Heart right ventricle (tissue), 16 donors: ENCODE measurements at places on chromosomes 7 and 10. TPM values are rescaled to one million over a fixed set of nuclear protein-coding genes. Genes with fewer than 3 reads are reported as not detected.
A peak's percentile ranks its signal among the peaks of the same experiment; 100 is the strongest.

Gene GNAT3
- total RNA-seq: not detected

Gene LRRC4
- total RNA-seq: 3.1 TPM

Gene HTR7
- total RNA-seq: 0.28 TPM

GRCh38 chr7:17126413-17127268 is 171.8 kb upstream of the AHR start:
- DNase-seq: no peak

DNA sequence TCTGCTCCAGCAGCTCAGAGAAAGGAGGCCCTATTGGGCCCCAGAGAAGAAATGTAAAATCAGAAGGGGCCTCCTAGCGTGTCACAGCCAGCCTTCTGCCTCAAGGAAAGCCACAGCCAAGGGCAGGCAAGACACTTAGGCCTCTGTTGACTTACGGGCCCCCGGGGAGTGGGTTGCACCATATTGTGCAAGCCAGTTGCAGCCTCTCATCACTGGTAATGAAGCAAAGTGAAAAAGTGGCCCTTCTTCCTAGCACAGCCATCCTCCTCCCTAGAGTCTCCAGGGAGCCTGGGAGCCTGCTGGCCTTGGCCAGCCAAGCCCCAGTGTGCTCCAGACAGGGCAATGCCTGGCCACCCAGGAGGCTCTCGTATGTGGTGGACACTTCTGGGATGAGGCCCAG is 56.2 kb upstream of the GDF10 start:
- no peak for DNase-seq

DNA sequence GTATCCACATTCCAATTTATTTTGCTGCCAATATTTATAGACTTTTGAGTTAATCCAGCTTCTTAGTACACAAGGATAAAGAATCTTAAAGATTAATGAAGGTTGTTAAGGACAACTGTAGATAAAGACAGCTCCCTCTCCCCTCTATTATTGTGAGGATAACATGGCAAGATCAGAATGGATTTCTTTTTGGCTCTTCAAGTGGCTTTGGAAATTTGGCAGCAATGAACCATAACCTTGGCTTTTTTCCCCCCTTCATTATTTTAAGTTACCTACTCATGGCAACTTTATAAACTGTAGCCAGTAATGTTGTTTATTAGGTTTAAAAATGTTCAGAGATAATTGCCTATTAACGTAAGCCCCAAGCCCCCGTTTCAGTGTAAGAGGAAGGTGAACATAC is 131.1 kb upstream of the SLC26A5 start:
- DNase-seq: no peak

Gene HOXA2
- total RNA-seq: 0.15 TPM

GRCh38 chr7:141466151-141466904 is 84.9 kb upstream of the AGK start:
- DNase-seq: no peak

DNA sequence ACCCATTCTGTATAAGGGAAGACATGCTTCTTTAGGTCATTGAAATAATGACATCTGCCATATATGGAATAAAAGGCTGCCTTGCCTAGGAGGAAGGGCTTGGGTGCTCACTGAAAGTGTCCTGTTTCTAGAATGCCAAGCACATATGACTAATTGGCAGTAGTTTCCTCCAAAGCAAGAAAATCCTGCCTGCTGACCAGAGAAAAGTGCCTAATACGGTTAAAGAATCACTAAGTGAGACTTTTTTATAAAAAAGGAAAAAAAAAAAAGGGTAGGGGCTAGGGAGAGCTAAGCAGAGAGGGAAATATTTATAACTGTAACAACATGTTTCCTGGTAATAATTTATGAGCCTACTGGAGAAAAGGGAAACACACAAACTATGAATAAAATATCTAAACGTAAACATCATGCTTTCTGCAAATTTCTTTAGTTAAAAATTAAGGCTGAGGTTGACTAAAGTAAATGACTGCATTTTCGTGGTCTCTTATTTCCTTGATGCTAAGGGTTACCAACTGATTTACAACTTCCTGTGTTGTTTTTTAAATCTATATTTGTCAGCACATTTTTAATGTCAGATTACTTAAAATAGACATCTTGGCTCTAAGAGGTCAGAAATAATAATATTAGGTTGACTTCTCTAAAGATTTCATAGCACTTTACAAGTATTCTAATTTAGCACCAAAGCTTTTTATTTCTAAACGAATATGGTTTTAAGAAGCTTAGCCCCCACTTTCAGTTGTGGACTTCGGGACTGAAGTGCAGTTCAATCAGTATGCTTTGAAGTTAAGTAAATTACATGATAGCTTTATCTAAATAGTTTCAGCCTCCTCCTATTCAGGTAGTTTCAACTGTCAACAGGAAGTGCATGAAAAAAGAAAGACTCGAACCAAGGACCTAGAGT is 89.6 kb downstream of the CABCOCO1 start:
- DNase-seq: no peak

Gene SEMA3E
- total RNA-seq: 0.27 TPM

- no peak for DNase-seq
Observed at GRCh38 chr10:20993830-20994527, 96.9 kb upstream of the NEBL start.

GRCh38 chr7:47179812-47180515 is 401.9 kb downstream of the TNS3 start:
- no peak for DNase-seq

DNA sequence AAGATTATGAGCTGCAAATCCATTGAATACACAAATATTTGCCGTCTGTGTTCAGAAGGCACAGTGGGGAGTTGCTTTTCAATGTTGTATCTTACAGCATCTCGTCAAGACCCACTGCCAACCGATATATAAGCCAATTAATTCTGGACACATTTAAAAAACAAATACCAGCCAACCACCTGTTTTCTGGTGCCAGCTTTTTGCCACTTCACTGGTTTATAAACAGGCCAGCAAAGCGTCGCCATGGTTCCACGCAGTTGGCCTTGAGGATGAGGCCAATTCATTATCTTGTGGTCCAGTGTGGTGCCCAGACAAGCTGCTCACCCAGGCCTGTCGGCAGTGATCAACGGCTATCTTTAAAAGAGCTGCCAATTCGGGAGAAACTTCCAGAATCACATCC is 321.0 kb downstream of the TCERG1L start:
- no peak for DNase-seq

Gene SPDYE8
- not detected for total RNA-seq

Gene ACSM6
- total RNA-seq: not detected

GRCh38 chr10:120555842-120556532 is 99.0 kb downstream of the PLPP4 start:
- no peak for DNase-seq

- no peak for DNase-seq
Observed at GRCh38 chr10:129491123-129491734, 24.2 kb downstream of the MGMT start.

Gene COL28A1
- 1.2 TPM for total RNA-seq

GRCh38 chr7:76291351-76292212 is 10.9 kb upstream of the HSPB1 start:
- peak; percentile 91 for DNase-seq

DNA sequence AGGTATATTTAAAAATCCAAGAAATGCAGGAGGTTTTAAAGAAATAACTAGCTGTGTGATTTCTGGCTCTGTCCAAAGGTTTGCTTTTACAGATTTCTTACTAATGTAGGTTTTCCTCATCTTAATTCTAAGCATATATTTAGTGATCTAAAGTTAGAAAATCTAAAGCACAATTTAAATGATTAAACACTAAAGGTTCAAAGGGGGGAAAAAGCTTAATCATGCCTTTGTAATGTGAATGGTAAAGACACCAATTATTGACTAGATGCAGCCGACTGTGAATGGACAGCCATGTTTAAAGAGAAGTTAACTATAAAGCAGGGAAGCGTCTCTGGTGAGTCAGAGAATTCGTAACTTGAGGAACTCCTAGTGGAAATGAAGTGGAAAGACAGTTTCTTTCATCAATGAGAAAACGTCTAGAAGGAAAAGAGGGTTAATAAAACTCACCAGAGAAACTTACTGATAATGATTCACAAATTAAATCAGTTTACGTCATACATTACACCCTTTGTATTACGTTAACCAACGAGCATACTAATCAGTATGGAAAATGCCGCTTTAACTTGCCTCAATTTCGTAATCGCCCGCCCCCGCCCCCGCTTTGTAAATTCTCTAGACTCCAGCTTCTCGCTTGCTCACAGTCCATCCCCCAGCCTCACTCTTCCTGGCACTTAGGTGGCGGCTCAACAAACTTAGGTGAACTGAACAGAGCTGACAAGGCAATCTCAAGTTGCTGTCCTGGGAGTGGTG is 1.1 kb upstream of the HBP1 start:
- DNase-seq: no peak

Gene INMT
- total RNA-seq: 12.3 TPM

DNA sequence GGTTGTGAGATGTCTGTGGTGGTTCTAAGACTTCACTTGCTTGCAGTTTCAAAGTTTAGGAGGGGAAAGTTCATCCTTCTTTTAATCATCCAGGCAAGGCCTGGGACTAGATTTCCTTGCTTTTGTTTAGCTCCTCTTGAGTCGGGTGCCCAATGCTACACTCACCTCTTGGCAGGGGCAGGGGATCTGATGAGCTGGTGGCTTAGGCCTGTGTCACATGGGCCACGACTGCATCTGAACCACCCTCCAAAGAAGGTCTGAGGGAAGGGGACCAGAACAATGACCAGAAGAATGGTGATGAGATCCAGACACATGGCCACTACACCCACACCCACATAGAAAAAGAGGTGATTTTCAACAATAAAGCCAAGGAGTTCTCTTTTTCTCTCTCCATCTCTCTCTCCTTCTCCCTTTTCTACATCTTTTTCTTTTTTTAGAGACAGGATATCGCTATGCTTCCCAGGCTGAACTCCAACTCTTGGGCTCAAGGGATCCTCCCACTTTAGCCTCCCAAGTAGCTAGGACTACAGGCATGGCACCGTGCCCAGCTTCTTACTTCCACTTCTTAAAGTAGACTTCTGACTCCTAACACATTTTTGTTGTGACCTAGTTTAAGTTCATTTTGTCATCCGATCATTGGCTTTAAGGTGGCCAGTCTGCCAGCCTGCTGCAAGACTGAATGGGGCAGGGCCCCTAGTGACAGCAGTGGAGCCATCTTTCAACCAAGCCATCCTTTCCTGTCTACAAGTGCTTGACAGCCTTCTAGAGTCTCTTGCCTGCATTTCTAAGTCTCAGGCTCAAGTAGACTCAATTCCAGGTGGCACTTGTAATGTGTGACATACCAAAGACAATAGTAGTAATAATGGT is 350.9 kb downstream of the RNLS start:
- peak; percentile 84 for DNase-seq

- DNase-seq: no peak
Observed at GRCh38 chr7:292826-293225, 2.9 kb downstream of the FOXL3 start.

Gene SPDYE1
- not detected for total RNA-seq

GRCh38 chr7:18508443-18509427 is 13.2 kb downstream of the HDAC9 start:
- peak; percentile 43 for DNase-seq

DNA sequence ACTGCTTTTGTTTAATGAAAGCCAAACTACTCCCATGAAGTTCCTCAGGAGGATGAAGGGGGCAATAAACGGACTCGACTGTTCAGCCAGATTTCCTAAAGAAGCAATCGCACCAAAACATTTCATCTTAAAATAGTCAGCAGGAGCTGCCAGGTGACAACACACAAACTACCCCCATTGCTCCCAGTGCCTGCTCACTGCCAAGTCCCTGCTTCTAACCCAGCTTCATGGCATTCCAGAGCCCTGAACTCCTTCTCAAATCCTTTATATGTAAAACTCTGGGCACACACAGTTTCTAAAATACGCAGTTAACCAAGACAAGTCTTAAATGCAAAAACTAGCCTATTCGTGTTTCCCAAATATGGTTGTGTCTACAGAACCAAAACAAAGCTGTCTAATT is 110.0 kb downstream of the SORBS1 start:
- DNase-seq: no peak

DNA sequence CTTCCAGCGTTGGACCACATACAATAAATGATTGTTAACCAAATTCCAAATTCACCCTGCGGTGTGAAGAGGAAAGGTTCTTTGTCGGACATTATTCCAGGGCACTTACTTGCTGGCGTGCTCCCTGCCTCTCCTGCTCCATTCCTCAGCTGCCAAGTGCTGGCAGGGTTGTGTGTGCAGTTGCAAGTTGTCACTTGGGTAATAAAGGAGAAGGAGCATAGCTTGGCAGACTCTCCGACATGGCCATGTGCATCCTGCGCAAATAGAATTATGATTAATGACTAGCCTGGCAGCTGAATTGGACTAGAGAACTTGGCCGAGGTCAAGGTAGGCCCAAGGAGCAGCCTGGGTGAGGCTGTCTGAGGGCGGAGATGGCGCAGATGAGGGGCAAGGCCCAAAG is 92.3 kb upstream of the ELMO1 start:
- DNase-seq: peak; percentile 31

- no peak for DNase-seq
Observed at GRCh38 chr10:130337305-130337640, 201.1 kb downstream of the GLRX3 start.

Gene CYP3A5
- total RNA-seq: not detected

- no peak for DNase-seq
Observed at GRCh38 chr7:27103489-27104226, 1.2 kb upstream of the HOXA2 start.

DNA sequence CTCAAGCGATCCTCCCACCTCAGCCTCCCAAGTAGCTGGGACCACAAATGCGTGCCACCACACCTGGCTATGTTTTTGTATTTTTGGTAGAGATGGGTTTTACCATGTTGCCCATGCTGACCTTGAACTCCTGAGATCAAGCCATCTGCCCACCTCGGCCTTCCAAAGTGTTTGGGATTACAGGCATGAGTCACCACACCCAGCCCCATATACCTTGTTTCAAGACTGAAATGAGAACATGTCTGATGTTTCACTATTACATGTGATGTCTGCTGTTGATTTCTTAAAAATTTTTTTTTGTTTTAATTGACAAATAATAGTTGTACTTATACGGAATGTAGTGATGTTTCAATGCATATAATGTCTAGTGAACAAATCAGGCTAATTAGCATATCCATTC is 14.5 kb downstream of the KLHL7 start:
- DNase-seq: no peak

DNA sequence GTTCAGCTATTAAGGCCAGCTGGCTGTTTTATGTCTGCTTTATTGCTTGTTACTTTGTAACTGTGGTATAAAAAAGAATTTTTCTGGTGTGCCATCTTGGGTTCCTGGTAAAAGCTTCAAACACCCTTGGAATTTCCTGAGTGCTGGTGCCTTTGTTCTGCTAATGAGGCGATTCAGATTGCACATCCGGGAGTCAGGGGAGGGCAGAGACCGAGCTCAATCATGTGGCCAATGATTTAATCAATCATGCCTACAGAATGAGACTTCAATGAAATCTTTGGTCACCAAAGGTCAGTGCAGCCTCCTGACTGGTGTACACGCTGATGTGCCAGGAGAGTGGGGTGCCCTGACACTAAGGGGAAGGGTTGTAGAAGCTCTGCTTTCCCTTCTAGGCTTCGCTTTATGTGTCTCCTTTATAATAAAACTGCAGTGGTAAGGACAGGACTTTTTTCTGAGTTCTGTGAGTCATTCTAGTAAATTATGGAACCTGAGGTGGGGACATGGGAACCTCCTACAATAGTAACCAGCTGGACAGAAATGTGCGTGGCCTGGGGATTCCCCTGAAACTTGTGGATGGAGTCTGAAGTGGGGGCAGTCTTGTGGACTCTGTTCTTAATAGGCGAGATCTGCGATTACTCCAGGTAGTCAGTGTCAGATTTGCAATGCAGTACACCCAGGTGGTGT is 69.4 kb upstream of the OGDHL start:
- no peak for DNase-seq

Gene DPYSL4
- total RNA-seq: 34.0 TPM

Gene VSIR
- 112 TPM for total RNA-seq

Gene TRIL
- total RNA-seq: 4.0 TPM
